Omental fat pad (tissue), 4 donors: ENCODE measurements at places on chromosomes 1 and 21. TPM values are rescaled to one million over a fixed set of nuclear protein-coding genes. Genes with fewer than 3 reads are reported as not detected.

GRCh38 chr1:108561689-108562326 lies 1.9 kb downstream of the EEIG2 start:
- no peak for DNase-seq

DNA sequence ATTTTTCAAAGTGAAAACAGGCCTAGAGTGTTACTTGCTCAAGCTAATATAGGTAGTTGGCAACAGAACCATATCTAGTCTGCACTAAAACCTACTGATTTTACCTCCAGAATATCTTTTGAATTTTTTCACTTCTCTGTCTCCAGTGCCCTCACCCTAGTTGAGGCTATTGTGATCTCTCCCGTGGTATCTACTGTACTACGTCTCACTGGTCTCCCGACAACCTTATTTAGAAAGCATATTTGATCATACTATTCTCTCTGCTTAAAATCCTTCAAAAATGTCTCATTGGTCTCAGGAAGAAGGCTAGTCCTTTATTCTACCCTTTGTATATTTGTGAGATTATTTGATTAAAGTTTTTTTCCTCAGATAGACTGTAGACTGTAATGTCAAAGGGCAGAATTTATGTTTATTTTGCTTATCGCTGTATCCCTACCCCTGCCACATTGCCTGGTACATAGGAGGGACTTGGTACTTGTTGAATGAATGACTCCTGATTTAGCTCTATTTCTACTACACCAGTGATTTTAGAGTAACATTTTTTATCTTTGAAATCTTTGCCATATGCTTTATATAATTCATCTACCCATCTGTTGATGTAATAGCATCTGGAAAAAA lies 135.5 kb upstream of the KIAA1614 start:
- no peak for DNase-seq

- no peak for DNase-seq
Observed at GRCh38 chr1:40896482-40896881, 34.3 kb upstream of the CITED4 start.

GRCh38 chr1:227546059-227546458 lies 17.3 kb upstream of the ZNF678 start:
- DNase-seq = no peak

RIPK4 gene
- not detected for total RNA-seq

LPAR3 gene
- total RNA-seq = 0.72 TPM

DNA sequence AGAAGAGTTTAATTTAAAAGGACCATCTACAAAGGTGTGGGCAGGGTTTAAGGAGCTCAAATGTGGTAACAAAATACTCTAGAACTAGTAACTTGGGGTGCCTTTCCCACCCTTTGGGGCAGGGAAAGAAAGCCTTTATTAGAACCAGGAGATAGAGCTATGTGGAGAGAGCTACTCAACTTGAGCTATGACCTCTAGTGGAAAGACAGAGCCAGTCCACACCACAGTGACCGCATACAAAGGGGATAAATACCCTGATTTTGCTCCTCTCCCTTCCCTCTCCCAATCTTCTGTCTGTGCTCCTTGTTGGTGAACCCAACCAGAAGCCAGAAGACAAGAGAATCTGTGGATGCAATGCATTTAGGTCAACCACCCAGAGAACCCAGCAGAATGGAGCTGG lies 54.4 kb upstream of the JAK1 start:
- DNase-seq = no peak

MTARC1 gene
- total RNA-seq = 394 TPM

SLC45A1 gene
- 3.2 TPM for total RNA-seq
